ENCODE measurements at places on chromosomes 11 and 22.

- no peak for DNase-seq
Measured at GRCh38 chr11:68135161-68135560, 14.0 kb upstream of the CHKA start.

- DNase-seq, result peak; percentile 55
Measured at GRCh38 chr11:74325649-74326645, 14.5 kb upstream of the P4HA3 start.

DNA sequence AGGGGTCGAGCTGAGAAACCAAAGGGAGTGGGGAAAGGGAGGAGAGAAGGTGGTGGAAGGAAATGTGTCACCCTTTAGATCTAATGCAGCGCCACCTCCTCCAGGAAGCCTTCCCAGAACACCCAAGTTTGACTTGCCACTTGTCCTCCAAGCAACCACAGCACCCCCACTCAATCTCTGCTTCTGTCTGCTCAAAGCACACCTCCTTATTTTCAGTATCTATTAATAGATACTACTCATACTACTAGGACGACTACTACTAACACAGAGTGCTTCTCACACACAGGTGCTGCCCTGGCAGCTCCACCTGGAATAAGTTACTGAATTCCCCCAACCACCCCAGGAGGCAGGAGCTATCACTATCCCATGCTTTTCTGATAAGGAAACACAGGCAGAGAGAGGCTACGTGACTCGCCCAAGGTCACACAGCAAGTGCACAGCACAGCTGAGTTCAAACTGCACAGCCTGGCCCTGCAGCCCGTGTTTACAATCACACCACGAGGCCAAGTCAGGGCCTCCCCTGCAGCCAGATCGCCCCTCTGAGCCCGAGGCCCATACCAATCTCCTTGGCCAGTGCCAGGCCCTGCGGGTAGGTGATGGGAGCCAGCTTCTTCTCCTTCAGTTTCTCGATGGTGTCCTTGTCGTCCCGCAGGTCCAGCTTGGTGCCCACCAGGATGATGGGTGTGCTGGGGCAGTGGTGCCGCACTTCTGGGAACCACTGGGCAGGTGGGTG lies 13.2 kb downstream of the RAC2 start:
- DNase-seq, result peak; percentile 47

DNA sequence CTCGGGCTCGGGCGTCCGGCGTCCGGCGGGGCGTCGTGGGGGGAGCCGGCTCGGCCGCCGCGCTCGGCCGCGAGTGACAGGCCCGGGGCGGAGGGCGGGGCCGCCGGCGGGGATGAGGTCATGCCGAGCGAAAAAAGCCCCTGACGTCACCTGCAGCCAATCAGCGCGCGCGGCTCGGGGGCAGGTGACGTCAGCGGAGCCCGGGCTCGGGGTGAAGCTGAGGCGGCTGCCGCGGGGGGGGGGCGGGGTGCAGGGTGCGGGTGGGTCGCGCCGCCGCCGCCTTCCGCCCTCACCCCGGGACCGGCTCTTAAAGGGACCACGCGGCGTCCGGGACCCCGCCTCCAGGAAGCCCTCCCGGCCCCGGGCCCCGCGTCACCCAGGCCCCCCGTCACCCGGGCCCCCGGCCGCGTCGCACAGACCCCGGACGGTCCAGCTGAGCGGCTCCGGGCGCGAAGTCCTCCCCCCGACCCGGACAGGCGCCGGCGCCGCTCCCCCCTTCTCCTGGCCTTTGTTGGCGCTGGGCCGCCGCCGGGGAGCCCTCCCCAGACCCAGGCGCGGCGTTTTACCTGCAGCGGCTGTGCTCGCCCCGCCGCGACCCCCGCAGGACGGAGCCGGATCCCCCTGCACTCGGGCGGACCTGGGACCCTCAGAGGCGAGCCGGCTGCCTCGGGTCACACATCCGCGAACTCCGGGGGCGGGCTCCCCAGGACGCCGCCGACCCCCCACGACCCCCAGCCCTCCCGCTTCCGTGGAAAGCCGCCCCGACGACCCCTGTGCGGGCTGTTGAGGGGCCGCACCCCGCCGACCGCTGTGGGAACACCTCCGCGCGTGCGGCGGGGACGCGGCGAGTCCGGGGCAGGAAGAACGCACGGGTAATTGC lies at the start of gene DUSP8:
TSS of gene DUSP8 (minus strand) at position 75 of the 880 bp plus-strand sequence. CDS start 6,445 bp downstream, outside the sequence.
- DNase-seq, result peak; percentile 95

DNA sequence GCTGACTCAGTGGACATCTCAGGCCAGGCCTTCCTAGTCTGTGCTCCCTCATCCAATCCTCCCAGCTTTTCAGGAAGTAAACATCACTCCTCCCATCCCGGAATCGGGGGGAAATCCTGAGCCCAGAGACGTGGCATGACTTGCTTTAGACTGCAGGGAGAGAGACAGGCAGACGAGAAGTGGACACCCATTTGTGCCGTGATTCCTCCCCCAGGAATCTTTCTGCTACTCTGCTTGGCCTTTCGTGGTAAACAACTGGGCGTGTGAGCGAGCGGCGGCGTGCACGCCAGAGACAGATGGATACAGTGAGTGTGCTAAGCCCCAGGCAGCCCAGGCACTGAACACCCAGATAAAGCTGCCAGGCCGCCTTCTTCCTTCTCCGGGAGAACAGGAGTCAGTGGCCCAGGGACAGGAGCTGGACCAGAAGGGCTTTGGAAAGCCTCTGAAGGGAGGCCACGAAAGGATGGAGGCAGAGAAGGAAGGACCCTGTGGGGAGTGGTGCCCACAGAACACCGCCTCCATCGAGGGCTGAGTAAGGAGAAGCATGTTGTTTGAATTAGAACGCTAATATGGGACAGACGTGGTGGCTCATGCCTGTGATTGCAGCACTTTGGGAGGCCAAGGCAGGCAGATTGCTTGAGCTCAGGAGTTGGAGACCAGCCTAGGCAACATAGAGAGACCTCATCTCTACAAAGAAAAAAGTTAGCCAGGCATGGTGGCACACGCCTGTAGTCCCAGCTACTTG lies 53.0 kb upstream of the PRR5 start:
- DNase-seq, result peak; percentile 31

DNA sequence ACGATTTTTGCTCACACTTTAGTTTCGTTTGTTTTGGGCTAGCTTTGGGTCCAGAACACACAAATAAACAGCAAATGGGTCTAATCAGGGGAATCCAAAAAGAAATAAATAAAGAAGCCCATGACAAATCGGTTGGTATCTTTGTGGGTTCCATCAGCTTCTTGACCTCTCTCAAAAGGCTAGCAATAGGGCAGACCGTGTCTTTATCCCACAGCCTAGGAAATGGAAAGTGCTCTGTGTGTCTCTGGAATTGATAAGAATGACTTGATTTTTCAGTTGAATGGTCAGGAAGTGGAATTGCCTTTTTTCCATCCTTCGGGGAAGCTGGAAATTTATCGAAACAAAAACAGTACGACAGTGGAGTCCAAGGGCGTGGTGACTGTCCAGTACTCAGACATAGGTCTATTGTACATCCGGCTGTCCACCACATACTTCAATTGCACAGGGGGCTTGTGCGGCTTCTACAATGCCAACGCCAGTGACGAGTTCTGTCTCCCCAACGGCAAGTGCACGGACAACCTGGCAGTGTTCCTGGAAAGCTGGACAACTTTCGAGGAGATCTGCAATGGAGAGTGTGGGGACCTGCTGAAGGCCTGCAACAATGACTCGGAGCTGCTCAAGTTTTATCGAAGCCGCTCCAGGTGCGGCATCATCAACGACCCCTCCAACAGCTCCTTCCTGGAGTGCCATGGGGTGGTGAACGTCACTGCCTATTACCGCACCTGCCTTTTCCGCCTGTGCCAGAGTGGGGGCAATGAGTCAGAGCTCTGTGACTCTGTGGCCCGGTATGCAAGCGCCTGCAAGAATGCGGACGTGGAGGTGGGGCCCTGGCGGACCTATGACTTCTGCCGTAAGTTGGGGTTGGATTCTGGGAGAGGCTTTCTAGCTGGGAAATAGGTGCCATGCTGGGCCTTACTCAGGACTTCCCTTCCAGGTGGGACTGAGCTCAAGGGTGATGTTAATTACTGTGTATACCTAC lies 28.6 kb downstream of the TECTA start:
- DNase-seq, result no peak

DNA sequence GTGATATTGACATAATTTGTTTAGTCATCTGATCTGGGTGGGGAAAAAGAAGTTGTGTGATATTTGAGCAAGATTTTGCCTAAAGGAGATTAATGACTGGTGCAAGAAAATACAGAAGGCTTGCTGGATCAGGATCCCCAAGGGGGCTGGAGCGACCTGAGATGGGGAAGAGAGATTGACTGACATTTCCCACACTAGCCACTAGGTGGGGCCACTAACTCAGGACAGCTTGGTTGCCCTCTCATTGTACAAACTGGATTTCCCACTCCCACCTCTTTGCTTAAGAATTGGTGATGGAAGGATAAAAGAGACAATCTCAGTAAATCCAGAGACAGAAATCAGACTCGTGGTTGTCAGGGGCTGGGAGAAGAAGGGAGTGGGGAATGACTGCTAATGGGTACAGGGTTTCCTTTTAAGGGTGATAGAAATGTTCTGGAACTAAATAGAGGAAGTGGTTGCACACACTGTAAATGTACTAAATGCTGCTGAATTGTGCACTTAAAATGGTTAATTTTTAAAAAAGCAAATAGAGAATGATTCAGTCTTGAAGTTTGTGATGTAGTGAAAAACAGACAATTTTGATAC lies 50.7 kb downstream of the CTTN start:
- no peak for DNase-seq

GRCh38 chr22:32531931-32532819 lies 57.6 kb downstream of the FBXO7 start:
- DNase-seq, result peak; percentile 51

Data from transverse colon (tissue), 4 donors.